HL-60 (cell line): ENCODE measurements at places on chromosomes 4 and X.

DNA sequence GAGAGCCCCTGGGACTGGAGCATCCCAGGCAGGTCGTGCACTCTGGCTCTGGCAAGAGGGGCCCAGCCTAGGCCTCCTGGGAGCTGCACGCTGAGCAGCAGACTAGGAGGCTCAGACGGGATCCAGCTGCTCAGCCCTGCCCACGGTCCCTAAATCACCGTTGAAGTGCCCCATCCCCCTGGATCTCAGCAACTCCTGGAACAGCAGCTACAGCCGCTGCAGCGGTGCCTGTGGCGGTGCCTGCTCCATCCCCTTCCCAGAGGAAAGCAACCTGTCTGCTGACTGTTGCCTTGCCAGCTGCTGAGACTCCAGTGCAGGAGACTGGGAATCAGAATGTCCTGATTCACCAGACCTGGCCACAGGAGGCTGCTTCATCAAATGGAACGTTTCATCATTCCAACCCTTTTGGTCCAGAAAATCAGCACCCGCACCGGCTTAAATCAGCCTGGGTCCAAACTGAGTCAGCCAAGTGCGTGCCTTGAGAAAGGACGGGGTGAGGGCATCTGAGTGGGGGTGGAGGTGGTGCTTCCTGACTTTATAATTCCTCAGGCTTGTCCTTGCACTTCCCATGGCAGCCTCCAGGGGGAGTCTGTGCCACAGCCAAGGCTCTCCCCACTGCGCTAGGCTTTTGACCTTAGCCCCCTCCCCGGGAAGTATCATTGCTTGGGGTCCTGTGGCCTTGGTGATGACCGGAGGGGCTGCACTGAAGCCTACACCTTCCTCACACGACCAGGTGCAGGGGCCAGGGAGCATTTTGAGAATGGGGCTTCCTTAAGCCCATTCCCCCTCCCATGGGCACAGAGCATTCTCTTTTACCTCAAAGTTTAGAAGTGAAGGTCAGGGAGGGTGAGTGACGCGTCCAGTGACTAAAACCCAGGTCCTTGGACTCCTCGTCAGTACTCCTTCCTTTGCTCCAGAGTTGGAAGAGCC lies 6.5 kb downstream of the ZNF185 start:
- no peak for DNase-seq

GRCh38 chrX:68455151-68455510 lies 21.8 kb upstream of the OPHN1 start:
- DNase-seq = no peak

DNA sequence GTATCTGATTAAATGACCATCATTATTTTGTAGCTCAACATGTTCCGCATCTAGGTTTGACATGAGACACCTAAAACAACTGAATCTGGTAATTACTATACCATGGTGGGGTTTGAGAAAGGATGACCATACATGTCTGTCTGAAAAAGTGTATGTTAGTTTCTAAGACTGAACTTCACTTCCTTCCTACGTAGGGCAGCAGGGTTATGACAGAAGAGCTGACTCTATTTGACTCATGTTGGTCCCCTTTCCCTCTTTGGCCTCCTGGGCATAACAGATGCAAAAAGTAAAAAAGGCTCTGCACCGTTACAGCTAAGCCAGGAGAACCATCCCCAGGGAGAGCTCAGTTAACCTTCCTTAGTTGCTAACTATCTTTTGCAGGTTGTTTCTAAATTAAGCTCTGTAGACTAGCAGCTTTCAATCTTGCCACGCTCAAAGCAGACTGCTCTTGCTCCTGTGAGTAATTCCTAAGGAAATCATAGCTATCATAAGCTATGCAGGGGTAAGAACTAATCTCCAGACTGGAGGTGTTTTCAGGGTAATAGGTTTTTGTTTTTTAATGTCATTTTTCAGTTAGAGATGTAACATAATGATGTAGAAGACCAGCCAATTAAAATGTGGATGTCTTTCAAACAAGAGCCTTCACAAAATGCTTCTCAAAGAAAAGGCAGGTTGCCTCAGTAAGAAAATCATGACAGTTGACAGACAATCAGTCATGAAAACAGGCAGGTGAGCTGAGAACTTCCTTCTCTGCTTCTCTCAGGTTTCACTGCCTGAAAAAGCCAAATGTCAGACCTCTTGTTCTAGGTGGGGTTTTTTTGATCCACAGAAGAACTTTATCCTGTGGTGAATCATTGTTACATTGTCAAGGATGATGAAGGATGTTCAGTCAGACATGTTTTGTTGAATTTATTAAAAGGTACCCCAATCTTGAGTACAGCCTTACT lies 66.9 kb upstream of the DAPP1 start:
- no peak for DNase-seq

DNA sequence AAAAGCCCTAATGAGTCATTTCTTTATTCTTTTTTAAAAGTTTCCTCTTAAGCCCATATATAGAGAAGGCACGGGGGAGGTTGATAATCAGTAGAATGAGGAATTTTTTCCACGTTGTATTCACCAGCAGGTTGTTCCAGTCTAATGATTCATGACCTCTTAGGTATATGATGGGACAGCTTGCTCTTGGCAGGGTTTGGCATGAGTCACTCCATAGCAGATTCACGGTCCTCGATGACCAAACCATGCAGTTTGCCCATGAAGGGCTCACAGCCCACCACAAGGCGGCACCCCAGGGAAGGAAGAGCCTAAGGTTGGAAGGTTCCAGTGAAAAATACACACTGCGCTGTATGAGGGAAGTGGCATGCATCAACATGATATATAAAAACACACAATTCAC lies 623.8 kb upstream of the DIPK2B start:
- DNase-seq = no peak

DNA sequence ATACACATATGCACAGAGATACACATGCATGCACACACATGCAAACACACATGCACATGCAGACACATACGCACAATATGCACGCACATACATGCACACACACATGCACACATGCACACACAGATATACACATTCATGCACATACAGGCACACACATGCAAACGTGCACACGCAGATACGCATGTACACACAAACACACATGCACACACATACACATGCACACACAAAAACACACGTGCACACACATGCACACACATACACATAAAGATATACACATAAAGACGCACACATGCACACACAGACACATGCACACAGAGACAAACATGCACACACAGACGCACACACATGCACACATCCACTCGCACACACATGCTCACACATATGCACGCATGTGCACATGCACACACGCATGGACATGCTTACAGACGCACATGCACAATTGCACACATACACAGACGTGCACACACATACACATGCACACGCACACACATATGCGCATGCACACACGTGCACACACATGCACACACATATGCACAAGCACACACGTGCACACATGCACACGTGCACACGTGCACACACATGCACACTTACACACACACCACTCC lies 145.2 kb downstream of the ADRA2C start:
- DNase-seq = no peak
